Pulmonary artery endothelial cell (primary cell): ENCODE measurements at places on chromosomes 7 and 10. TPM values are rescaled to one million over a fixed set of nuclear protein-coding genes. Genes with fewer than 3 reads are reported as not detected.

GRCh38 chr7:151176401-151176800, 8.9 kb upstream of the GBX1 start:
- no peak for DNase-seq

DNA sequence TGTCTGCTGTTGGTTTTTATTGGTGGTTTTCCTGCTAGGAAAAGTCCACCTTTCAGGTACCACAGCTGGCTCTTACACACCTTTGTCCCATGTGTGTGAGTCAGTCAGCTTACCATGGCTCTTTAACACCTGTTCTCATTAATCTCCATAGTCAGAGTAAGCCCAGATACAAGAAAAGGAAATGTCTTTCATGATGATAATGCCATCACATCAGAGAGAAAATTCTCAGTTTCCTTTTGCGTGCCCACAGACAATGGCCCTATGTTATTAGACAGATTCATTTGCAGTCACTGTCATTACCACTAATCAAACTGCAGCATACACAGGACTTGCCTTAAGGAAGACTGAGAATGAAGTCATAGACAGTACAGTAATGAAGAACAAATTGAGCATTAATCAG, 1583.6 kb upstream of the LRRTM3 start:
- no peak for DNase-seq

GRCh38 chr10:31630861-31631567, 297.6 kb downstream of the ARHGAP12 start:
- no peak for DNase-seq

DNA sequence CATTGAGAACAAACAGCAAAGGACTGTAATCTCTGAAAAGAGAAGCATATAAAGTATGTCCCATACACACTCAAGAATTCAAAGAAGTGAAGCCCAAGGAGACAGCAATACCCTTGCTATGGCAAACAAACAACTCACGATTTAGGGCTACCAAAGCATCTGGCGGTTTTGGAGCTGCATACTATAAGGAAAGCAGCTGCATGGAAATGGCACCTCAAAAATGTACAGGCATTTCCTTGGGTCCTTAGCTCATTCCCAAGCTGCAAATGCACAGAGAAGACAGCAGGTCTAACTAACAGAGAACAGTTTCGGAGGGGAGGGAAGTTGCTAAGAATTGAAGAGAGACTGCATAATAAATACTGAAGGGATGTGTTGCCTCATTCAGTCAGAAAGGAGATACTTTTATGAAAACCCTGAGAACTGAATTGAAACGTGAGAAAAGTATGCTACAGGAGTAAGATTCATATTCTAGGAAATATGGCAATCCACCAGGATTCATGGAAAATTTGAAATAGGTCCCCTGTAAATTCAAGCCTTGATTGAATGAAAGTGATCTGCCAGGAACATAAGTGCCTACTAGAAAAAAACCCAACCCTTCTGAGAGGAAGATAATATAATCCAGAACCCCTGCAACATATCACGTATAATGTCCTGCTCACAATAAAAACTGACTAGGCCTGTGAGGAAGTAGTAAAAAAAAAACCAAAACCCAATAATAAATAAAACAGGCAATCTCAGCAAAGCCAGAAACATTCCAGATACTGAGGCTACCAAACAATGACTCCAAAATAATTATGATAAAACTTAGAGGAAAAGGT, 36.4 kb downstream of the CUBN start:
- no peak for DNase-seq

The GPR85 gene
- 0.39 and 0.92 TPM in 2 replicates for total RNA-seq

DNA sequence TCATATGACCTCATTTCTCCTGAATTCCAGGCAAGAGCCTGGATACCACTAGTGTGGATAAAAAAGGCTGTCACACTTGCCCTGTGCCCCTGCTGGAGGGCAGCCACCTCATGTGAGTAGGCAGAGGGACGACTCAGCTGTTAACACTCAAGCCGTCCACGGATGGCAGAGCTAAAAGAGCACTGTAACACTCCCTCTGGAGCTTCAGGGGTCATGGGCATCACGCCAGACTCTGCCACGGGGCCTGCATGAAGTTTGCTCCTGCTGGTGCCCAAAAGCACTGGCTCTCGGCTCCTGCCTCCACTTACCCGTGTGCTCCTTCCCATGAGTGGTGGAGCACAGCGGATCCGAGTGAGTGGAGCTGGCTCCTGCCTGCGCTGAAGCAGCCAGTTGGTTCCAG, 919.8 kb upstream of the C7orf33 start:
- no peak for DNase-seq

DNA sequence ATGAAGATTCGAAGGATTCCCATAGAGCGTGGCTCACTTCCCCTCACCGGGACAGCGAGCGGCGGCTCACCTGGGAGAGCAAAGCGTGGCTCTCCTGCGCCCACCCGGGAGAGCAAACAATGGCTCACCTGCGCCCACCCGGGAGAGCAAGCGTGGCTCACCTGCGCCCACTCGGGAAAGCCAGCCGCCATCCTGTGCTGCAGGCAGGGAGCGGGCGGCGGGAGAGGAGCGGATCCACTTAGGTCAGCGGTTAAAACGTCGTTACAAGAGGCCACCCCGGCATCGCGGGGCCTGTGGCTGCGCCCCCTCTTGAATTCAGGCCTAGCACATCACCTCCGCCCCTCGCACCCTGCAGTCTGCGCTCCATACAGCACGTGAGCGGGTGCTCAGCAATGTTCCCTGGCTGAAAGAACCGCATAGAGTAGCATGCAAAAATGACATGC, 461 bp upstream of the FIGNL1 start:
- DNase-seq: no peak

DNA sequence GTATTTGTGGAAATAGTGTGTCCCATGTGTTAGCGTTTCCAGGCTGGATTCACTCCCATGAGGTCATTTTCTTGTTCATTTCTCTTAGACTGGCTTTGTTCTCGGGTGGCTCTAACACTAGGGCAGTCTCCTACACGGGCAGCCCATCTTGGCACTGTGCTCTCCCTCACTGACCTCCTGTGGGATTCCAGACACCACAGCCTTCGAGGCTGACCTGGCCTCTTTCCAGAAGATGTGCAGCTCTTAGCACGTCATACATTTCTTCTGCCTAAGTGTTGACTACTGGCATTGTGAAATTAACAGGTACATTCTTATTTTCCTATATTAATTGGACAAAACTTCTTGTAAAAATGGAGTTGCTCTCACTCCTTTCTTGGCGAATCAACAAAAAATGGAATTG, 72.8 kb downstream of the INSYN2A start:
- DNase-seq: no peak

The COX15 gene
- total RNA-seq: 40.4 and 52.1 TPM in 2 replicates

DNA sequence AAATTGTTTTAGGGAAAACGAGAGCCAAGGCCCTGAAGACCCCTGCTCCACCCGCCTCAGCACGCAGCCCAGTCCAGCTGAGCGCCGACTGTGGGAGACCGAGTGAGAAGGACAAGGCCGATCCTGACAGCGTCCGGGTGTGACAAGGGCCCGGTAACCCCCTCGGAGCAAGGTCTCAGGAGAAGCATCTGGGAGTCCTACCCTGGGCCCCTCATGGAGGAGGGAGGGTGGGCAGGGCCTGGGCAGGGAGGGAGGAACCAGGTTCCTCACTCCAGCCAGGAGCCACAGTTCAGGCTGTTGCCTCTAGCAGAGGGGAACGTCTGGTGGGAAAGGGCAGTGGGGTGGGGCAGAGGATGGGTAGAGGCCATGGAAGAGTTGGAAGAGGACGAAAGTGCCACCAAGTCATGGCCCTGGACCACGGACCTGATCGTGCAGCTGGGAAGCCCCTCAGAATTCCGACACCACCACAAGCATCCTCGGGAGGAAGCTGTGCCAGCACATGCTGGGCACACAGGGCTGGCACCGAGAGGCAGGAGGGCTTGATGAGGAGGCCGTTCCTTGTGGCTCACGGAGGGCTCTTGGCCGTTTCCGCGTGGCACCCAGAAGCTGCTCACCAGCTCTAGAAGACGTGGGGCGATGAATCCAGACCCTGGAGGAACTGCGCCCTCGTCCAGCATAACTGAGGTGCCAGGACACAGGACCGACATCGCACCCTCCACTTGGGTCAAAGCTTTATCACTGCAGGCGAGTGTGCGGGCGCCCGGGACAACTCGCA, 2.2 kb upstream of the KNDC1 start:
- DNase-seq: no peak

- DNase-seq: no peak
Observed at GRCh38 chr10:10528563-10528910, 489.1 kb upstream of the CELF2 start.

DNA sequence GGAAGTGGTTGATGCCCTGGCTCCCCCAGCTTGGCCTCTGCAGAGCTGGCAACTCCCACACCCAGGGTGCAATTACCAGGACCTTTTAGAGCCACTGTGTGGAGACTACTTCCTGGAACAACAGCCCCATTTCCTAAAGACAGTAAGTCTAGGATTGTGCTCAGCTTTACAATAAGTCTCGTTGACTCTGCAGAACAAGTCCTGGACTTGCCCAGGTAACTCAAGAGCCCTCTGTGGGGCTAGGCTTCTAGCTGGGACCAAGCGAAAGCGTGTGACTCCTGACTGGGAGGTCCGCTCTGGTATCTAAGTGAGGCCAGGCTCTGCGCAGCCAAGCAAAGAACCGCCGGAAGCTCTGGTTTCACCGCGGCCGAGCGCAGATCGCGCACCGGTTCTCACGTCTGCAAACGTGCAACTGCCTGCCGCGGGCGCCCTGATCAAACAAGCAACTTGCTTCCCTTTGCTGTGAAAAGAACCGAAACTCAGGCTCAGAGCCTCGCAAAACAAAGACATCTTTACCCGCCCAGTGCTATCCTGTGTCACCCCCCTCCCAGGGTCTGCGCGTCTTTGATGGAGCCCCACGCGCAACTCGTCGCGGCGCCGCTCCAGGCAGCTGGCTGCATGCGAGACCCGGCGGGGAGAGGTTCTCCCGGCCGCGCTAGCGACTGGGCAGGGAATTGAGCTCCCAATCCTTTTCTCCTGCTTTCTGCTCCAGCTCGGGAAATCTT, 4.4 kb upstream of the PDLIM1 start:
- DNase-seq: no peak
